Aorta (tissue), 5 donors: ENCODE measurements at places on chromosomes 4 and X. TPM values are rescaled to one million over a fixed set of nuclear protein-coding genes. Genes with fewer than 3 reads are reported as not detected.

Gene BEX5
- polyA plus RNA-seq: 13.3 TPM

Gene SEC24B
- polyA plus RNA-seq: 7.3 TPM

Gene EMD
- polyA plus RNA-seq: 157 TPM

Gene ARHGAP24
- 13.4 TPM for polyA plus RNA-seq

Gene CYTL1
- 73.5 TPM for polyA plus RNA-seq

Gene SPANXN3
- not detected for polyA plus RNA-seq

Gene CTBP1
- 66.4 TPM for polyA plus RNA-seq

Gene CTSO
- 35.1 TPM for polyA plus RNA-seq

Gene TMEM150C
- polyA plus RNA-seq: 0.05 TPM

Gene PHEX
- polyA plus RNA-seq: not detected

Gene UGT2B10
- polyA plus RNA-seq: not detected

Gene GUCY2F
- not detected for polyA plus RNA-seq

Gene EMCN
- 1.5 TPM for polyA plus RNA-seq
